ENCODE measurements at places on chromosomes 13 and 19.

DNA sequence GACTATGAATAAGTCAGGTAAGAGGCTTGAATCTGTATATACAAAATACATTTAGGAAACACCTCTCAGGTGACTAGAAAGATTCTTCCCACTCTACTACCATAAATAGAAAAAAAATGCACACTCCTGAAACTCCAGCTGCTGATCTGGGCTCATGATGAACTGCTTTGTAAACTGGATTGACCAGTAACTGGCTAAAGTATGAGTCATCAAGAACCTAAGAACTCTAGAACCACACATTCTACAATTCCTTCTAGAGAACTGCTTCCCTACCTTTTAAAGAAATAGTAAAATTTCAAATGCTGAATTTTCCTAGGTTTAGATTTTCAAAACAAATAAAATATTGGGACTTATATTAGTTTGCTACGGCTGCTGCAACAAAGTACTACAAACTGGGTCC lies 55.2 kb downstream of the ELF1 start:
- DNase-seq = no peak

- DNase-seq = no peak
These were observed 286.6 kb downstream of the COG6 start for GRCh38 chr13:39941911-39942551.

GRCh38 chr13:75702476-75702875 lies 66.3 kb downstream of the LMO7 start:
- no peak for DNase-seq

- no peak for DNase-seq
These were observed 36.8 kb upstream of the ATP1A3 start for GRCh38 chr19:42030645-42031440.

DNA sequence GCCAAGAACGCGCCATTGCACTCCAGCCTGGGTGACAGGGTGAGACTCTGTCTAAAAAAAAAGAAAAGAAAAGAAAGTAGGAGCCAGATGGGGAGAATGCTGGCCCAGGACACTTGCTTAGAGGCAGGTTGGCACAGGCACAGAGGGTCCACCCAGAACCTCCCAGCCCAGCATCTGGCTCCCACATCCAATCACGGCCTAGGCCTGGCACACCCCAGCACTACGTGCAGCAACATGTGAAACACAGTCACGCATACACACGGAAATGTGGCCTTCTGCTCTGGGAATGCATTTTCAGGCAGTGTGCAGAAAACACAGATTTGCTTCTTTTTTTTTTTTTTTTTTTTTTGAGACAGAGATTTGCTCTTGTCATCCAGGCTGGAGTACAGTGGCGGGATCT lies 20.9 kb upstream of the FOSB start:
- DNase-seq = no peak

GRCh38 chr13:78341032-78341431 lies 262.3 kb downstream of the POU4F1 start:
- no peak for DNase-seq

DNA sequence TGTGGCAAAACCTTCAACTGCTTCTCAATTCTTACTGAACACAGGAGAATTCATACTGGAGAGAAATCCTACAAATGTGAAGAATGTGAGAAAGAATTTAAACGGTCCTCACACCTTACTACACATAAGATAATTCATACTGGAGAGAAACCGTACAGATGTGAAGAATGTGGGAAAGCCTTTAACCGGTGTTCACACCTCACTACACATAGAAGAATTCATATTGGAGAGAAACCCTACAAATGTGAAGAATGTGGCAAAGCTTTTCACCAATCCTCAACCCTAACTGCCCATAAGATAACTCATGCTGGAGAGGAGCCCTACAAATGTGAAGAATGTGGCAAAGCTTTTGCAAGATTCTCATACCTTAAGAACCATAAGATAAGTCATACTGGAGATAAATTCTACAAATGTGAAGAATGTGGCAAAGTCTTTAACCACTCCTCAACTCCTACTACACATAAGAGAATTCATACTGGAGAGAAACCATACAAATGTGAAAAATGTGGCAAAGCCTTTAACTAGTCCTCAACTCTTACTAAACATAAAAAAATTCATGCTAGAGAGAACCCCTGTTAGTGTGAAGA lies 111.7 kb downstream of the ZNF100 start:
- DNase-seq = no peak

GRCh38 chr19:4504891-4505569 lies 13.3 kb downstream of the PLIN4 start:
- no peak for DNase-seq

DNA sequence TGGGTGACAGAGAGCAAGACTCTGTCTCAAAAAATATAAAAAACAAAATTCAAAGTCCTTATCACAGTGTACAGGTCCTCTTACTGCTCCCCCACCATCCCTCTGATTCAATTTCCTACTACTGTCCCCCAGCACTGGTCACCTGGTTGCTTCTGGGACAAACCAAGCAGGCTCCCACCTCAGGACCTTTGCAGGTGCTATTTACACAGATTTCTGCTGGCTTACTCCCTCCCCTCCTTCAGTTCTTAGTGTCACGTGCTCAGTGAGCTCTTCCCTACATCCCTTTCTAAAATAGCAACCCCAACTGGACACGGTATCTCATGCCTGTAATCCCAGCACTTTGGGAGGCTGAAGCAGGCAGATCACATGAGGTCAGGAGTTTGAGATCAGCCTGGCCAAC lies 6.0 kb downstream of the IRF2BP1 start:
- DNase-seq = no peak

GRCh38 chr19:29337029-29337428 lies 124.1 kb upstream of the UQCRFS1 start:
- DNase-seq = no peak

DNA sequence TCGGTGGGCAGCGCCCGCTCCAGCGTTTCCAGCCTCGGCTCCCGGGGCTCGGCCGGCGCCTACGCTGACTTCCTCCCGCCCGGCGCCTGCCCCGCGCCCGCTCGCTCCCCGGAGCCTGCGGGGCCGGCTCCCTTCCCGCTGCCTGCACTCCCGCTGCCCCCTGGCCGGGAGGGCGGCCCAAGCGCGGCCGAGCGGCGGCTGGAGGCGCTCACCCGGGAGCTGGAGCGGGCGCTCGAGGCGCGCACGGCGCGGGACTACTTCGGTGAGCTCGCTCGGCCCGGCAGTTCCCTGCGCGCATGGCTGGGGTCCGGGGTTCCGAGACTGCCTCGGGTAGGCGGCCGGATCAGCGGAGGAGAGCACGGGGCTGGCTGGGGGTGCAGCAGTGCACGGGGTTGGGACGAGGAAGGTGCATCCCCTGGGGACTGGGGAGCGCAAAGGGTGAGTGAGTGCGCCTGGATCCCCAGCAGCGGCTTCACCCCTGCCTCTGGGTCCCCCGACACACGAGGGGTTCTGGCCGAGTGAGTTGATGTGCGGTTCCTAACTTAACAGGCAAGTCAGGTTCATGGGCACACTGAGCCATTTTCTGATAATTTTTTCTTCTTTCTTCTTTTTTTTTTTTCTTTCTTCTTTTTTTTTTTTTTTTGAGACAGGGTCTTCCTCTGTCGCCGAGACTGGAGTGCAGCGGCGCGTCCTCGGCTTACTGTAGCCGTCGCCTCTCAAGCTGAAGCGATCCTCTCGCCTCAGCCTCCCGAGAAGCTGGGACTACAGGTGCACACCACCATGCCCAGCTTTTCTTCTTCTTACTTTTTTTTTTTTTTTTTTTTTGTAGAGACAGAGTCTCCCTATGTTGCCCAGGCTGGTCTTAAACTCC lies 1.1 kb downstream of the WTIP start:
- DNase-seq = peak; percentile 7

DNA sequence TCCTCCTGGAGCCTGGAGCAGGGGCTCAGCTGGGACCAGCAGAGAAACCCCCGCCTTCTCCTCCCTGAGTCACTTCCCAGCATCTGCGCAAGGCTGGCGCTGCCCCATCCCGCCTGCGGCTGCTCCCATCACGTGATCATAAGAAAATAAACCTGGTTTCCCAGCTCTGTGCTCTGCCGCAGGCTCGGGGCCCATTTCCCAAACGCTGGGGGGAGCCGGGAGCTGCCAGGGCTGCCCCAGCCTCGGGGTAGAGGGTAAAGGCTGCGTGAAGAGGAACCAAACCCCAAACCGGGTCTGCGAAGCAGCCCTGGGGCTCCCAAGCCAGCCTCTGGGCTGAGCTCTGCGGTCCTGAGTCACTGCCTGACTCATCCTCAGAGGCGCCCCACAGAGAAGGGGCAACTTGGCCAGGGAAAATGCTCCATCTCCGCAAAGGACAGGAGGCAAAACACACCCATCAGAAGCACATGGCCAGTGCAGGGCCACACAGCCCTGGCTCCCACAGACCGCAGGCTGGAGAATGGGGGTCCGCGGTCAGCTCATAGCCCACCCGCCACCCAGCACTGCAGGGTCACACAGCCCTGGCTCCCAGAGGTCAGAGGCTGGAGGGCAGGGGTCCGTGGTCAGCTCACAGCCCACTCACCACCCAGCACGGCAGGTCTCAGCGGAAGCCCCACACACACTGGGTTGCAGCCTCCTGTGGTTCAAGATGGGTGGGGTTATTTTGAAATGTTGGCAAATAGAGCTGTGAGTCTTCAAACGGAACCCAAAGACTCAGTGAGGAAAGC lies 67.1 kb downstream of the RASA3 start:
- peak; percentile 100 for DNase-seq

DNA sequence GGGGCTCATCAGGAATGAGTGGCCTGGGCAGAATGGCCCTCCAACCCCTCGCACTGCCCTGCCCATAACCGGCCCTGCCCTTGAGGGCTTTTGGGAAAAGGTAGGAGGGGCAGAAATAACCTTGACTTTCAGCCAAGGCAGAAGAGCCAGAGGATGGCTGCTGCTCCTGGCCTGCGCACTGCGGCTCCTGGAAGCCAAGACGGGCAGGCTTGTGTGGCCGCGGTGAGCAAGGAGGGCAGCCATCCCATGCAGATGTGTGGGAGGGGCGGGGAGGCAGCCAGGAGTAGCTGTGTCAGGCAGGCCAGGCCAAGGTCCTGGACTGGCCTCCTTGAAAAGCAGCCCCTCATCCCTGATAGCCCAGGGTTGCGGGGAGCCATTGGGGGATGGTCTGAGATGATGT lies 57.6 kb upstream of the URI1 start:
- no peak for DNase-seq

DNA sequence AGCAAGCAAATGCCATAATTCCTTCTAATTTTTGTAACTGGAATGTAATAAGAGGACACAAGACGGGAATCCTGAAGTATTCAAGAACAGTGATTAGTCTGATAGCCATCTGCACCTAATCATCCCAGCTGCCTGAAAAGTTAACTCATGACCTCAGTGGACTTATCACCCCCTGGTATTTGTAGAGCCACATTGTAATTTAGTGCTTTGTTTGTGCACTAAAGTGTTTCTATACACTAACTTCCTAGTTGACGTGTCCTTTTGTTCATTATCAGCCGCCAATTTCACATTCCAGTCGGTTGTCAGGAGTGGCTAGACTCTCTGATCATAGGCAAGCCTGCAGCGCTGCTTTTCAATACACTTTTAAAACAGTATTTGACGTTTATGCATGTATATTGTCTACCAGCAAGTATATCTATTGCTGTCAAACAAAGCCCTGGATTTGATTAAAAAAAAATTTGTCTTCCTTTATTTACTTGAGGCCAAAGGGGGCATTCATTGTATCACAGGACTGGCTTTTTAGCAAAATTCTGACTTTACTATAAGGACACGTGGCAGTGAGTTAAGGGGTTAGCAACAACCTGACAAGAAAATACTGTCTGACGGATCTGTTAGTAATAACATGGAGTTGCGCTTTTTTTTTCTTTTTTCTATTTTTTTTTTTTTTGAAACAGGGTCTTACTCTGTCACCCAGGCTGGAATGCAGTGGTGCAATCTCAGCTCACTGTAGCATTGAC lies 10.4 kb upstream of the SOX21 start:
- DNase-seq = no peak

- DNase-seq = no peak
These were observed 456 bp upstream of the RAB4B start for GRCh38 chr19:40777645-40777936.

GRCh38 chr13:20197361-20197834 lies 4.7 kb upstream of the GJB2 start:
- DNase-seq = no peak

DNA sequence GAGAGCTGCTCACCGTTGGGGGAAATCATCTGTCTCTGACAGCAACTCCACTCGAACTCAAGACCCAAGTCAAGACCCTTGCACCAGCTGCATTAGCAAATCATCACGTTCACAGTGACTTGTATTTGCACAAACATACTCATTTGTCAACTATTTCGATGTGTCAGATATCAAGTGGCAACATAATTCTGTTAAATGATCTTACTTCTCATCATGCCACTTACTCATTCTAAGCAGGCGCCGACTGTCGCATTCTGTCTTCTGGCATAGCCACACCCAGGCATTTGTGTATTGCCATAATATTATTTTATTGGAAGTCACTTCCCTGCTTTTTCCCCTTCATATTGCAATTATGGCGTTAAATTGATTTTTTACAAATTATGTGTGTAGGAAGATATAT lies 23.0 kb upstream of the ATP1A3 start:
- DNase-seq = no peak

DNA sequence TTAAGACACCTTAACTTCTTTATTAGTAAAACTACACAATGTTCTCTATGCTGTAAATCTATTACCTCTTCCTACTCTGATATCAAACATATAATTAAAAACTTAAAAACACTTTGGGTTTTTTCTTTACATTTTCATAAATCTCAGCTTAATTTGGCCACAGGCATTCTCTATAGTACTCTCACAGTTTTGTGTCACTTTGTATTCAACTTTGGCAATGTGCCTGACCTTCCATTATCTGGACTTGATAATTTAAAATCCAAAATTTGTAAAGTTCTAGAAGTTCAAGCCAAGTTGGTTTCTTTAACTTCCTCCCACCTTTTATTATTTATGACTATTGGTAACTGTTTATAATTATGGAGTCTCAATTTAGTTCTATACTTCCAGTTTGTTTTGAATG lies 46.4 kb downstream of the VWA8 start:
- no peak for DNase-seq

- no peak for DNase-seq
These were observed 1.6 kb upstream of the ZNF497 start for GRCh38 chr19:58364146-58364545.

- DNase-seq = no peak
These were observed 155.0 kb downstream of the TEX29 start for GRCh38 chr13:111475488-111475887.

DNA sequence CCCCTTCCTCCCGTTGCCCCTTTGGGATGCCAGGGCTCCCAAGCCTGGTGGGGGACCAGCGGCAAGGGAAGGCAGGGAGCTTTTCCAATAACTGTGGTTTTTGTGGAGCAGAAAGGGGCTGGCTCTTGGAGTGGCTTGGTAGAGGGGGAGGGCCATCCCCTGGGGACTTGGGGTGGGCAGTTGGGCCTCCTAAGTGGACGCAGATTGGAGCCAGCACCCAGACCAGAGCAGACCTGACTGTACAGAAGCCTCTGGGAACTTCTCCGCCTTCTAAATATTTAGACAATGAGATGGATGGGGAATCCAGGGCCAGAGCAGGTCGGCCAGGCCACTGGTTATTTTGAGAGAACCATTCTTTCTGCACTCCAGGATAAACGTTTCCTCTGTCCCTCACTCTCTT lies 4.2 kb downstream of the PTGIR start:
- no peak for DNase-seq

DNA sequence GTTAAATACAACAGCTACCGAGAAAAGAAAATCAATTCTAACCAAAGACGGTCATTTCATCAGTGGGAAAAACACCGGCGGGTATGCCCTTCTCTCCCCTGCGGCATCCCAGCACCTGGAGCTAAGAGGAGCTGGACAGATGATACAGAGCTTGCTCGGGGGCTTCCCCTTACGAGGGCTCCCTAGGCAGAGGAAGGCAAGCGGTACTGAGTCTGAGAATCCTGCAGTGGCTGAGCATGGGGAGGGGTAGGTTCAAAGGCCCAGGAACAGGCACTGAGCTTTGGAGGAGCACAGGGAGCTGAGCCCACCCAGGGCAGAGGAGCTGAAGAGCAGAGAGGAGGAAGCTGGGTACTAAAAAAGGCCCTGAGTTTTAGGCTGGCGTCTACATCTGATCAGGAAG lies 12.7 kb downstream of the STK24 start:
- no peak for DNase-seq
